ENCODE measurements at places on chromosomes 5 and 9.
A peak's percentile ranks its signal among the peaks of the same experiment; 100 is the strongest.

DNA sequence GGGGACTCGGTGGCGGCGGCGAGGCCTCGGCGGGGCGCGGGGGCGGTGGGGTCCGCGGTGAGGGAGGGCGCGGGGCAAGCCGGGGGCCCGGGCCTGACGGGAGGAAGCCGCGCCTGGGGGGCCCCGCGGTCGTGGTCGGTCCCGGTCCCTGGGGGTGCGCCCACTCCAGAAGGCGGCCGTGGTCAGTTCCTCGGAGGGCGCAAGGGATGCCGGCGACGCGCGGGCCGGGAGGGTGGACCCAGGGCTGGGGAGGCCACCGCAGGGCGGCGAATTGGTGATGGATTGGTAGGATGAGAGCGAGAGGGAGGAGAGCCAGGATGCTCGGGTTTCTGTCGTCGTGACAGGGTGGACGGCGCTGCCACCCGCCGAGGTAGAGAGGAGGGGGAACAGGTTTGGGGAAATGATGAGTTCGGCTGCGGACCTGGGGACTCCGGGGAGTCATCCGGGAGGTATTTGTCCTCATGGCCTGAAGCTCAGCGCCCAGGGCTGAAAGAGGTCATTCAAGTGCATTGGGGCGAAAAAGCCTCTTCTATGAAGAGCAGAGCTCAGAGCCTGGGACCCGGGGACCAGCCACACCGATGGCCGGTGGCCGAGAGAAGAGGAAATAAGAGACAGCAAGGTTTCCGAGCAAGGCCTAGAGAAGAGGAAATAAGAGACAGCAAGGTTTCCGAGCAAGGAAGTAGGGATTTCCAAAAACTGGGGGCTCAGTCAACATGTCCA is 557 bp downstream of the GNG10 start:
- DNase-seq, result peak; percentile 68

DNA sequence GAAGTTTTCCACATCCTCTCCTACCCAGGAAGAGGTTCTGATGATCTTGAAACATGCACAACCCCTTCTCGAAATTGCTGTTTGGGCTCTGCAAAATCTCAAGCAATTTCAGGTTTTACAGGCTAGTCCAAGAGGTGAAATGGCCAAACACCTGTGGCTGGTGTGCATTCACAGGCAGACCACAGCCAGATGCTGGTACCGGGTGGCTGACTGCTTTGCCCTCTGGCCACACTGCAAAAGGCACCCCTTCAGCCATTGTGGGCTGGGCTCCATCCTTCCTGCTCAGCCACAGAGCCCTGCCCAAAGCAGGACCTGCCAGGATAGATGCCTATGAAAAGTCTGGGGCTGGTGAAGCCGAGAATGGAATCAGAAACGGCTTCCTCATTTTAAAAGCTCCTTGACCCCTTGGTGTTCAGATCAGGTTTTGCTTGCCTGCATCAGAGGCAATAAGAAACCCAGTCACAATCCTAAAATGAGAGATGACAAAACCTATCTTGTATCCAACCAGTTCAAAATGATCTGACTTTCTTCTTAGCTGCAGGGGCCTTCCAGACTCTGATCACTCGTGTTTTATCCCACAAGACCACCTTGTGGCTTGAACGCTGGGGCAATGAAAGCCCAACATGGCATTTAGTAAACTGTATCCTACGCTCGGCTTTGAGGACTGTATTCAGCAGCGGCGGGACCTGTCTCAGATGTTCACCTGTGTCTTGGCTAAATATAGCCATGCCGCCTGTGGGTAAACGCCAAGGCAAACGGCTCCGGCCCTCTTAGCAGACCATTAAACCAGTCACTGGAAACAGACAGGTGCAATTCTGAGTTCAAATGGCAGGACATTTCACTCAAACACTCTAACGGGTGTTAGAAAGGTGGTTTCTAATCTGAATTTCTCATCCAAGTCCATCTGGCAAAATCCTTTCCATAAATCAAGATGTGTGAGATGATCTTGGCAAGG is 49.6 kb downstream of the EPB41L4B start:
- no peak for DNase-seq

DNA sequence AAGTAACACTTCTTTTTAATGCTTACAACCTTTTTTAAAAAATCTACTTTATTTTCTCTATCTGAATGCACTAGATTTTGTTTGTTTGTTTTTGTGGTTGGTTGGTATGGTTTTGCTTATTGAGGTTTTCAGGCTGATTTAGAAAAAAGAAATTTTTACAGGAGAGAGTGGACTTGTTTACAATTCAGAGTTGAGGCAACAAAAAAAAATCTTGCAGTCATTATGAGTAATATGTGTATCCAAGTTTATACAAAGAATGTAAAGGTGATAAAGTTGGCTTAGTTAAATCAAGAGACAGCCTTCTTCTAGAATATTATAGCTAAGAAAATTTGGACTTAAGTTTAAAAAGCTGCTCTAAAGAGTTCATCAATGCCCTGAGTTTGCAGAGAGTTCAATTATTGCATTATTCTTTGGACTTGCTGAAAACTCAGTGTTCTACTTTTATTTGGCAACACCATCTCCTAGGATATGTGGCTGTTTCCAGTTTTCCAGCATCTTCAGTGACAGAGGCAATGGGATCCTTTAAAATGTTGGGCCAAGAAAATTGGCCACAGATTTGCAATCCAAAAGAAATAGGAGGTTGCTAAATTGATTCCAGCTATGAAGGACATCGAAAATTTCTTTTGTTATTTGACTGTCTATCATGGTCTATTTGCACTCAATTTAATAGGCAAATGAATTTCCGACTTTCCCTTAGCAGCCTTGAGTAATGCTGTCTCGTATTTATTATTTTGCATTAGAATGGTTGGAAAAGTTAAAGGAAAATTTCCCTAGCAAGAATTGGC is 10.7 kb downstream of the STK32A start:
- DNase-seq, result no peak

DNA sequence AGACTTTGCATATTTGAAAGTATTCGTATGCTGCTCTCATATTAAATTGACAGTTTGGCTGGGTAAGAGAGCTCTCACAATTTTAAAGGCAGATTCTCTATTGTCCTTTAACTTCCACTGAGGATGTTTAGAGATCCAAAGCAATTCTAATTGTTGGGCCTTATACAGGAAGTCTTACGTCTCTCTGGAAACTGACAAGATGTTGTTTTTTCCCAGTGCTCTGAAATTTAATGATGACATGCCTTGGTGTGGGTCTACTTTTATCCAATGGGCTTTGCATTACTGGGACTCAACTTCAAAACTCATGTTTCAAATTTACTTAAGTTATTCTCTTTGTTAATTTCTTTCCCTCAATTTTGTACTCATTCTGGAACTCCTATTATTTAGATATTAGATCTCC is 191.5 kb downstream of the SNX18 start:
- DNase-seq, result no peak

DNA sequence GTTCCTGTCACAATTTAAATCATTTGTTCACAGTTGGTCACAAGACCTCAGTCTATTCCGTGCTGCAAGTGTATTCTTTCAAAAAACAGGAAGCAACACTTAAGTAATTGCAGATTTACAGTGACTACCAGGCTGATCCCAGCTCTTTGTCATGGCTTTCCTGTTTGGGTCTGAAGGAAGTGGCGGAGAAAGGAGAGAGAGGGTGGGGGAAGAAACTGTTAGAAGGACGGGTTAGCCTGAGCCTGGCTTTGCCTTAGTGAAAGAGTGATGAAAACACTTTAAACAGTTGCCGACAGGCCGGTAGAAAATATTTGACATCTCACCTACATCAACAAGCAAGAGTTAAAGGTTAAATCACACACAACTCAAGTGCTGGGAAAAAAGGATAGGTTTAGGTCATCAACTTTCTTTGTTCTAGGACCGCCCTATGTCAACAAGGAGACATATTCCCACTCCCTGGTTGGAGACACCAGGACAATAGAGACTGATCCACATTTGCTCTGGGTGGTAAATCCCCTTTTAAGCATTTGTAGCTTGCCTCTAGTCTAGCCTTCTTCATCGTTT is 102.2 kb upstream of the DAB2 start:
- DNase-seq, result peak; percentile 57

- peak; percentile 50 for DNase-seq
Observed at GRCh38 chr9:136901516-136902258, 15.4 kb downstream of the TRAF2 start.

DNA sequence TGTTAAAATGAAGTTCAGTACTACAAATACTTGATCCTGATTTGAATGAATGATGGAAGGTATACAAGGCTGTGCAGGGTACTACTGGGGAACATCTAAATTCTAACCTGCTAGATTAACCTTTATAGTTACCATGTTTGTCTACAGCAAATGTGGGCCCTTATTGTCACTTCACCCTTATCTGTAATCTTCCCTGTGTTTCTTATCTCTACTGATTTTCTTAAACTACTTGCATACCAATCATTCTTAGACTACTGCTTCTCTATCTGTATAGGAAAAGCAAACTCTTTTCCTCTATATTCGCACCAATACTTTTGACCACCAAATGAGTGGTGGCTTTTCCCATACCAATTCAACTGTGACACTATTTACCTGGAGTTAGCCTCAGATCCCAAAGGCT is 210.7 kb downstream of the HINT1 start:
- DNase-seq, result no peak

DNA sequence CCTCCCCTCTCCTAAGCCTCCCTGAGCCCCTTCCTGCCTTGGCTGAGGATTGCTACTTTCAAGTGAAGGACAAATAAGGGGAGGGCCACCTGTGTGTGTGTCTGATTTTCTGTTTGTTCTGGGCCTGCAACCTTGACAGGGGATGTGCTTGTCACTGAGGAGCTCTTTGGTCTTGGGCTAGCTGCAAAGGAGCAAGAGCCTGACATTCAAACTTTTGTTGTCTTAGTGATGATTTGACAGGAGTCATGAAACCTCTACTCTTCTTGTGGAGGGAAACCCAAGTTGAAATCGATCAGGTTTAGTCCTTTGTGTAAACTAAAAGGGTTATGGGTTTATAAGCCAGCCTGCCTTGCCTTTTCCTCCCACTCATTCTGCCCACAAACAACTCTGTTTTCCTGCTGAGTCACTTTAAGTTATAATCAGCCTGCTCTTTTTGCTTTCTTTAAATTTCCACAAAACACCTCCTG is 16.9 kb downstream of the CLTA start:
- peak; percentile 46 for DNase-seq

DNA sequence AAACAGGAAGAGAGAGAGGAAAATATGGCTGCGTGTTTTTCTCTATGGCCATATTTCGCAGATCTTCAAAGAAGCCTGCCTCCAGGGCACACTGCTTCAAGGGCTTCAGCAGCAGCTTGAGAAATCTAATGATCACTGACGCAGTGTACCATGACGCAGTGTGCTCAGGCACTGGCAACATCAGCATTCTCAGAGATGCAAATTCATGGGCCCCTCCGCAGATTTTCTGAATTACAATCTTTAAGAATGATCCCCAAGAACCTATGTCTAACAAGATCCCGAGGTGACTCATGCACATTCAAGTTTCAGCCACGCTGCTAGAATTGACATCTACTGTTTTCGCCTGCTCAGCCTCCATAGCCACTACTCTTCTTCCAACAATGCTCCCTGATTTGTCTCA is 143.9 kb upstream of the ZNF366 start:
- DNase-seq, result no peak

DNA sequence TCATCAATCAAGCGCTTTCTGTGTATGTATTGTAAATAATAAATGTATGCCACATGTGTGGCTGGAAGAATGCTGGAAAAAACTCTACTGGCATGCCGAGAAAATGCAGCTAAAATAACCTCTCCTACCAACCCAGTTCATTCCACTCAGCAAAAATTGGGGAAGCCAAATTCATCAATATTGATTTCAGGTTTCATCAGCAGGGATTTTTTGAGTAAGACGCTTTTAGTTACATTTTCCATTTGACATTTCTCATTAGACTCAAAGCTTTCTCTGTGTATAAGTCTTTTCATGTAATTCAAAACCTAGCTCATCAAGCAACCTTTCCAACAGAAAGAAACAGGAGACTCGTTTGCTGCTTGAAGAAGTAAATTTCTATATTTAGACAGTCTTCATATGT is 338.1 kb downstream of the DMRT2 start:
- no peak for DNase-seq

- DNase-seq, result no peak
Observed at GRCh38 chr9:11318946-11319345, 706.1 kb upstream of the PTPRD start.

- DNase-seq, result peak; percentile 15
Observed at GRCh38 chr9:750249-750967, 91.1 kb upstream of the DMRT1 start.

GRCh38 chr9:2758898-2759510 is 41.7 kb downstream of the KCNV2 start:
- no peak for DNase-seq

- DNase-seq, result peak; percentile 60
Observed at GRCh38 chr5:92559781-92560180, 1021.2 kb downstream of the NR2F1-AS1 start.

DNA sequence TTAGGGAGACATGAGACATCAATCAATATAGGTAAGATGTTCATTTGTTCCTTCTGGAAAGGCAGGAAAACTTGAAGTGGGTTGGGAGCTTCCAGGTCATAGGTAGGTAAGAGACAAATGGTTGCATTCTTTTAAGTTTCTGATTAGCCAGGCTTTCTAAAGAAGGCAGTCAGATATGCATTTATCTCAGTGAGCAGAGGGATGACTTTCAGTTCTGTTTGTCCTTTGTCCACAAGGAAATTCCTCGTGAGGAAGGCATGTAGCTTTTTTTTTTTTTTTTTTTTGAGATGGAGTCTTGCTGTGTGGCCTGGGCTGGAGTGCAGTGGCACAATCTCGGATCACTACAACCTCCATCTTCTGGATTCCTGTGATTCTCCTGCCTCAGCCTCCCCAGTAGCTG is 155.3 kb upstream of the ABCA1 start:
- DNase-seq, result peak; percentile 43

DNA sequence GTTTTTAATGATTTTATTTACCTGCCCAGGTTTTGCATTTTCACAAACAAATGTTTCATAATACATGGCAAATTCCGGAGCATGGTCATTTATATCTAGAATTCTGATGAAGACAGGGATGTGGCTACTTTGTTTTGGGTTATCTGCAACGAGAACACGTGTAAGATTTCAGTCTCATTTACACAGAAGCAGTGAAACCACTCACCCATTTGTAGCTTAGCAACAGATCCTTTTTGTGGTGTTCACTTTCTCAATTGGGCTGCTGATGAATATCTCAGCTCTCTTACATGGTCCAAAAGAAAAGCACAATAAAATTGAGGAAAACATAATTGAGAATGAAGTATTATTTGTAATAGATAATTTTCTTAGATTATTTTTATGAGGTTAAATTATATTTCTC is 148.6 kb downstream of the CDH9 start:
- DNase-seq, result no peak

- peak; percentile 71 for DNase-seq
Observed at GRCh38 chr5:31036411-31036810, 157.1 kb upstream of the CDH6 start.

Measured in EH (cell line).